ENCODE measurements at places on chromosomes 11 and 22. TPM values are rescaled to one million over a fixed set of nuclear protein-coding genes. Genes with fewer than 3 reads are reported as not detected.

The FAM111B gene
- total RNA-seq: 70.1 TPM

The FXYD2 gene
- total RNA-seq: 1.9 TPM

The OTUB1 gene
- 115 TPM for total RNA-seq

The TPST2 gene
- total RNA-seq: 30.0 TPM

DNA sequence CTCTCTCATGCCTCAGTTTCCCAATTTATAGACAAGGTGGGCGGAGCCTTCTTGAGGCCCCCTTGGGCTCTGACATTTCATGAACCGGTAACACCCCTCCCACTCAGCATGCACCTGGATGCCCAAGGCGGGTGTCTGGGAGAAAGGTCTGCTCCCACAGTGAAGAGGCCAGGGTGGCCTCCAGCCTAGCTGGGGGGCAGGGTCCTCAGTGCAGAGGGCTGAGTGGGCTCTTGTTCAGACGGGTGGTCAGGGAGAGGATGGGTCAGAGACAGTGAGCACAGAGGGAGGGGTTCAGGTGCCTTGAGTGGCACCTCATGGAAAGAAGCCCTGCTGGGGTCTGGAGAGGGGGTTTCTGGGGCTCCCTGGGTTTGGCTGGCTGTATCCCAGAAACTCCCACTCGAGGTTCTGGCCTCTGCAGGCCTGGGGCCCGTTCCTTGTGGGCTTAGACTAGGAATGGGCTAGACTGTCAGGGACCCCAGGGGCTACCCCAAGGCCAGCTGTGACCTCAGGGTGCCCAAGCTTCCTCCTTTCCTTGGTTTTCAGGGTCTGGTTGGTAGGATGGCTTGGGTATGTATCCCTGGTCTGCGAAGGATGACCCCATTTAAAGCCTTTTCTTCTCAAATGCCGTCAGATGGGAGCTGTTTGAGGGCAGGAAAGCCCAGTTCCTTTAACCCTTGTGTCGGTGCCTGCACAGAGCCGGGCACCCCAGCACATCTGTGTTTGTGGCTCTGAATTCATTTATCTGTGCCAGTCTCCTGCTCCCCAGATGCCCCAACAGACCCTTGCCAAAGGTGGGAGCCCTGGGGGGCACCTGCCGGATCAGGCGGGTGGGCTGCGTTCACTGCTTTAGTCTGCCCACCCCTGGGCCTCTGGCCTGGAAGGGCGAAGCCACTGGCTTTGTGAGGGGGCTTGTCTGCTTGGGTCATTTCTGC lies 1.2 kb downstream of the SYNGR1 start:
- peaks cover 7% of the 10 kb centered on the region for H3K4me1 ChIP-seq
- DNase-seq: no peak
- H3K27ac ChIP-seq: no peak overlapping the region
- peak overlapping the region; percentile 65 for H3K4me3 ChIP-seq
- H3K36me3 ChIP-seq: no peaks in the 10 kb centered on the region

- H3K27ac ChIP-seq: peak overlapping the region; percentile 32
- DNase-seq: no peak
- no peak overlapping the region for H3K4me3 ChIP-seq
- no peaks in the 10 kb centered on the region for H3K27me3 ChIP-seq
- no peaks in the 10 kb centered on the region for H3K36me3 ChIP-seq
Observed at GRCh38 chr11:9615031-9615451, 41.6 kb downstream of the WEE1 start.

DNA sequence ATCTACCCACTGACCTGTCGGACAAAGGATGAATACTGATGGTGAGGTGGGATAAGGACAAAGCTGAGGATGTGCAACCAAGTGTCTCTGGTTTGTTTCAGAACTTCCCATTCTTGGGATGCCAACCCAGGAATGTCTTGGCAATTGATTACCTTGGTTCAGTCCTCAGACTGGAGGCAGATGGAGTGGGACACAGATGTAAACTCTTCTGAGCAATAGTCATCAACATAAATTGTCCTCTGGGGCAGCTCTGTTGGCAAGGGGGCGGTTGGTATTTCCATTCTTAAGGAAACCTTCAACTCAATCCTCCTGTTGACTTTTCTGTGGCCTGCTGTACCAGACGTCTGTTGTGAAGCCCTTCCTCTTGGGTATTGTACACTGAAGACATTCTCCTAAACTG lies 6.8 kb downstream of the ABTB2 start:
- no peak for DNase-seq
- H3K4me3 ChIP-seq: no peak overlapping the region
- no peak overlapping the region for H3K27ac ChIP-seq
- peaks cover 25% of the 10 kb centered on the region for H3K4me1 ChIP-seq

- H3K36me3 ChIP-seq: no peaks in the 10 kb centered on the region
- H3K27me3 ChIP-seq: no peaks in the 10 kb centered on the region
- H3K27ac ChIP-seq: no peak overlapping the region
Observed at GRCh38 chr11:47109727-47110246, 66.9 kb downstream of the ARFGAP2 start.

GRCh38 chr11:74014880-74015279 lies 6.0 kb upstream of the UCP3 start:
- H3K4me1 ChIP-seq: peaks cover 65% of the 10 kb centered on the region
- H3K4me3 ChIP-seq: peak overlapping the region; percentile 15
- no peaks in the 10 kb centered on the region for H3K27me3 ChIP-seq
- peaks cover 22% of the 10 kb centered on the region for H3K36me3 ChIP-seq
- peak overlapping the region; percentile 70 for H3K27ac ChIP-seq

- DNase-seq: no peak
- no peak overlapping the region for H3K4me3 ChIP-seq
- H3K27ac ChIP-seq: no peak overlapping the region
- no peaks in the 10 kb centered on the region for H3K36me3 ChIP-seq
- H3K4me1 ChIP-seq: peaks cover 3% of the 10 kb centered on the region
Observed at GRCh38 chr11:7493670-7494069, 8.4 kb downstream of the OLFML1 start.

DNA sequence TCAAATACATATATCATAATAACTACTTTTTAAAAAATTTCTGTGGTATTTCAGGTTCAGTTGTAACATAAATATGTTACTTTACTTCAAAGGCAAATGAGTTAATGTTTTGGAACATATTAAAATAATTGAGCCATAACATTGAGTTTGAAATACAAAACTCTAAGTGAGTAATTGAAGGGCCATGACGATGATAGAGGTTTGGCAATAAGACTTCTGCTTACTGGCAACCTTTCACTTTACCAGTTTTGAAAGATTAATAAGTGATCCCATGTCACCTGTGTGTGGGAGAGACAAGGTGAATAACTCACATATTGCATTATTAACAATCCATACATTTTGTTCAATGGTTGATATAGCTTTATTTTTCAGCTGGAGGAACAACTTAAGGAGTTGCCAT lies 144.4 kb downstream of the GRIA4 start:
- DNase-seq: no peak
- no peak overlapping the region for H3K4me3 ChIP-seq
- no peaks in the 10 kb centered on the region for H3K4me1 ChIP-seq
- H3K36me3 ChIP-seq: no peaks in the 10 kb centered on the region

DNA sequence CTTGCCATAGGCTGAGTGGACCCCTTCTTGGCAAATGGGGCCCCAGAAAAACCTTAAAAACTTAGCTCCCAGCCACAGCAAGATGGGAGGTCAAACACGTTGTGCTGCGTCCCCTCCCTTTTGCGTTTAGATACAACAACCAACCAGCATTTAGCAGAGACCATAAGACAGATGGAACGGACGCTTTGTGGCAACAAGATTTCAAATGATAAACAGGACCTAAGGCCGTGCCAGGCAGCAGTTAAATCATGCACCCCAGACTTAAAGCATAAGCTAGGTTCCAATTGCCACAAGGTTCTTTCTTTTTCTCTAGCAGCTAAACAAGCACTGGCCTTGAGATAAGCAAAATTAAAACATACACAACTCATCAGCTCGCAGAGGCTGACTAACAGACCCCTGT lies 39.4 kb upstream of the NTM start:
- no peak overlapping the region for H3K27ac ChIP-seq
- H3K4me3 ChIP-seq: no peak overlapping the region
- H3K4me1 ChIP-seq: no peaks in the 10 kb centered on the region
- no peaks in the 10 kb centered on the region for H3K27me3 ChIP-seq
- DNase-seq: no peak
- no peaks in the 10 kb centered on the region for H3K36me3 ChIP-seq

DNA sequence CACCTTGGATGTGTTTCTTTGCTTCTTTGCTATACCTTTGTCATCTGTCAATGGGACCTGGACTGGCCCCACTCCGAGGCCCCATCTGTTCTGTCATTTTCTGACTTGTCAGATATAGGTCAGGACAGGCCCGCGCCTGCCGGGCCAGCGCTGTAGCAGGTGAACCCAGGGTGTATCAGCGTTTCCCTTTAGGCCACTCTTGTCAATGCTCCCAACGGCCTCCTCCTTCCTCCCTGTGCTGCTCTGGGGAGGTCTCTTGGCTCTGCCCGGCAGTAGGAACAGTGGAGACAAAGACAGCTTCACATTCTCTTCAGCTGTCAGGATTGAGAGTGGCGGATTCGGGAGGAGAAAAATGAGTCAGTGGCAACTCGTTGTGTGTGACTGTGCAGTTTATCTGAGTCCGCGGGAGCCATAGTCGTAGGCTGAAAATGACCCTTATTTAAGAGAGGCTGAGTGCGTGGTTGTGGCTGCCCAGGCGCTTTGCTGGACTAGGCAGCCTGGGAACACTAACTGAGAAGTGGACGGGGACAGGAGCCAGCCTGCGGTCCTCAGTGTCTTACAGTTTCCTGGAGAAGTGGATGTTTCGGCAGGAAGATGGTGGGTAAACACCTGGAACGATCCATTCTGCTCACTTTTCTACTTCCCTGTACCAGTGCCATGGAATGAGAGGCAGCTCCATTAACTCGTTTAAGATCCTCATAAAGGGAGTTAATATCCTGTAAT lies 102.3 kb downstream of the PRR5L start:
- peaks cover 50% of the 10 kb centered on the region for H3K4me1 ChIP-seq
- no peak overlapping the region for H3K27ac ChIP-seq
- H3K4me3 ChIP-seq: no peak overlapping the region
- peaks cover 62% of the 10 kb centered on the region for H3K36me3 ChIP-seq
- DNase-seq: no peak

DNA sequence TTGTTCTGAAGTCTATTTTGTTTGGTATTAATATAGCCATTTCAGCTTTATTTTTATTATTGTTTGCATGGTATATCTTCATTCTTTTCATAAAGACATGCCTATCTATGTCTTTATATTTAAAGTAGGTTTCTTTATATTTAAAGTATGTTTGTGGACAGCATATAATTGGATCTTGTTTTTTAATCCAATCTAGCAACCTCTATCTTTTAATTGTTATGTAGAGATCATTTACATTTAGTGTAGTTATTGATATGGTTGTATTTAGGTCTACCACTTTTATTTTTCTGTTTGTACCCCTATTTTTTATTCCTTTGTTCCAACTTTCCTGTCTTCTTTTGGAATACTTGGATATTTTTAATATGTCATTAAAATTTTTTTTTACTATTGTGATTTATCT lies 13.8 kb downstream of the TPBGL start:
- no peaks in the 10 kb centered on the region for H3K36me3 ChIP-seq
- no peak for DNase-seq
- H3K27ac ChIP-seq: no peak overlapping the region
- H3K4me1 ChIP-seq: no peaks in the 10 kb centered on the region

GRCh38 chr11:74319139-74319816 lies 7.8 kb upstream of the P4HA3 start:
- peaks cover 25% of the 10 kb centered on the region for H3K27me3 ChIP-seq
- H3K4me1 ChIP-seq: peaks cover 2% of the 10 kb centered on the region
- no peak overlapping the region for H3K27ac ChIP-seq
- DNase-seq: no peak

- DNase-seq: no peak
- no peaks in the 10 kb centered on the region for H3K27me3 ChIP-seq
- H3K4me1 ChIP-seq: peaks cover 34% of the 10 kb centered on the region
- H3K4me3 ChIP-seq: peak overlapping the region; percentile 95
Observed at GRCh38 chr22:21650280-21650679, 8.2 kb downstream of the SDF2L1 start.

DNA sequence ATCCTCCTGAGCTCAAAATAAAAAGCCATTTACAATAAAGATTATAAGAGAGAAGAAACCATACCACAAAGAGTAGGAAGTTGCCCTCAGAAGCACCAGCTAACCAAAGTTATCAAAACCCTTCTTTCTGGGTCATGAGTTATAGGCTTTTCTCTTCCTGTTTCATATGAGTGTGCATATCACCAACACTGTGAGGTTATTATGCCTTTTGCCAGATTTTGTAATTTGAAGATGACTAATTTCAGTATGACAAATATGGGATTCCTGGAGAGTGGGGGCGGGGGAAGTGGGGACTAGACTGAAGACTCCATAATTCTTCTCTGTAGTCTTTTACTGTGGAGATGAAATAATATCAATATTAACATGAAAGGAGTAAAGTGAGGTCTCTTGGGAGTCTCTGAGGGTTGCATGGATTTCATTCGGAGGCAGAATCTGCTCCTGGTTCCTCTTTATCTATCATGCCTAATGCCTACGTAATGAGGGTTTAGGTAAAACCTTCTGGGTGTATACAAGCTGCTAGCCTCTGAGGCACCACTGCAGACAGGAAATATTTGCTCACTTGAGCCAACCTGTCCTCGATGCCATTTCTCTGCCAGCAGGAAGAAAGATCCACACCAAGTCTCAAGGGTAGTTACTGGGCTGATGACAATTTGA lies 2.1 kb downstream of the LPXN start:
- peaks cover 4% of the 10 kb centered on the region for H3K27me3 ChIP-seq
- peak; percentile 77 for DNase-seq
- peak overlapping the region; percentile 93 for H3K4me3 ChIP-seq
- peak overlapping the region; percentile 95 for H3K27ac ChIP-seq

GRCh38 chr11:34411791-34412190 lies 26.9 kb upstream of the CAT start:
- DNase-seq: no peak
- no peaks in the 10 kb centered on the region for H3K4me1 ChIP-seq
- H3K27ac ChIP-seq: no peak overlapping the region
- no peak overlapping the region for H3K4me3 ChIP-seq
- H3K36me3 ChIP-seq: no peaks in the 10 kb centered on the region
- peaks cover 6% of the 10 kb centered on the region for H3K27me3 ChIP-seq

- peak overlapping the region; percentile 53 for H3K27ac ChIP-seq
- no peaks in the 10 kb centered on the region for H3K27me3 ChIP-seq
- no peaks in the 10 kb centered on the region for H3K36me3 ChIP-seq
- H3K4me1 ChIP-seq: peaks cover 7% of the 10 kb centered on the region
Observed at GRCh38 chr22:43230971-43231723, 44.2 kb upstream of the TTLL12 start.

Measured in activated CD4-positive, alpha-beta T cell treated with anti-CD3 and anti-CD28 coated beads, Interleukin-2, amount 10 ng/mL, durations not matched to agents 24 days and 14 days (primary cell).